Peyer's patch (tissue), 4 donors: ENCODE measurements at places on chromosomes 3 and 15. TPM values are rescaled to one million over a fixed set of nuclear protein-coding genes. Genes with fewer than 3 reads are reported as not detected.

DNA sequence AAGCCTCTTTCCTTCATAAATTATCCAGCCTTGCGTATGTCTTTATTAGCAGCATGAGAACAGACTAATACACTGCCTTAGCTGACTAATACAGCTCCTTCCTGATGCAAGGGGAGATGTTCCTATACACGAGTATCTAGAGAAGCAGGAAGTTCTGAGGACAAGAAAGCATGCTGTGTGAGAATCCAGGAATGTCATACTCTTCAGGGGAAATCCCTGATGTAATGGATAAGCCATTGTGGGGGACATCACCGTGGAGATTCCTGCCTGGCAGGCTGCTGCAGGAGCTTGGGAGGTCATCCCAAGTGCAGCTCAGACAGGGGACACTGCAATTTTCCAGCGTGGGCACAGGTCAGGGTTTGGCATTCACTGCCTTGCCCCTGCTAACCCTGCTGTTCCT, 476.9 kb downstream of the NR2F2 start:
- H3K36me3 ChIP-seq = no peaks in the 10 kb centered on the region
- no peaks in the 10 kb centered on the region for H3K4me1 ChIP-seq
- DNase-seq = no peak
- H3K4me3 ChIP-seq = no peak overlapping the region
- no peak overlapping the region for H3K27ac ChIP-seq
- no peaks in the 10 kb centered on the region for H3K27me3 ChIP-seq

GRCh38 chr3:151443583-151443982, 17.3 kb downstream of the IGSF10 start:
- DNase-seq = no peak
- no peaks in the 10 kb centered on the region for H3K4me1 ChIP-seq
- H3K27ac ChIP-seq = no peak overlapping the region
- H3K4me3 ChIP-seq = no peak overlapping the region

DNA sequence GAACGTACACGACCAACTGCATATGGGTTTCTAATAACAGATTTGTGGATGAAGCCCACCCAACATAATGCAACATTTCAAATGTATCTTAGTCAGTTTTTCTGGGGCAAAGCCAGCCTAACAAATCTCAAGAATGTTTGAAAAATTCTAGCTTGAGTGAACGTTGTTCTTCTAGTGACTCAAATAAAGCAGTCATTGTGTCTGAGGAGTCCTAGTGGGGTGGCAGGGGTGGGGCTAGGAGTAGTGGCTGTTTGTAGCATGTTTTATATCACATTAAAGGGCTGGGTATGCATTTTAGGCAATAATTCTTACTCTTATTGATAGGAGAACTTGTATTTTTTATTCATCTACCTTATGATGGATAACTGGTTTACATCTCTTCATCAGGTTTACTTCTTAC, 6.0 kb downstream of the B3GNT5 start:
- no peak overlapping the region for H3K4me3 ChIP-seq
- H3K36me3 ChIP-seq = no peaks in the 10 kb centered on the region
- peak overlapping the region; percentile 36 for H3K27ac ChIP-seq
- peaks cover 46% of the 10 kb centered on the region for H3K4me1 ChIP-seq
- H3K27me3 ChIP-seq = no peaks in the 10 kb centered on the region

DNA sequence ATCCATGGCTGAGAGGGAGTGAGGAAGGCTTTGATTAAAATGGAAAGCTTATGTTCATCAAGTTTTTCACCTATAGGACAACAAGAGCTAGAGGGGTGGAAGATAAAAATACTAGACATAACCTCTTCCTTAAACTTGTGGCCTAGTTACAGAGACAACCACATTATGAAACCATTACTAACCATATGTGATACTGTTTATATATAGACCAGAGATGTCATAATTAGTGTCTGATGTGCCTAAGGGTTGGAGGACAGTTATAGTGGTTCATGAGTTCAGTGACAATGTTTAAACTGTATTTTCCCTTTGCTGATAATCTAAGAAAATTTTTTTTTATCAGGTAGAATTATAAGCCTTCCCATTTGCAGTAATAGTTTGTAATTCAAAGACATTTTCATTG, 23.7 kb downstream of the PHLDB2 start:
- H3K27me3 ChIP-seq = no peaks in the 10 kb centered on the region
- H3K36me3 ChIP-seq = no peaks in the 10 kb centered on the region
- H3K4me3 ChIP-seq = no peak overlapping the region
- no peak for DNase-seq
- H3K4me1 ChIP-seq = no peaks in the 10 kb centered on the region
- no peak overlapping the region for H3K27ac ChIP-seq

GRCh38 chr15:92417716-92418115, 24.0 kb downstream of the ST8SIA2 start:
- H3K36me3 ChIP-seq = no peaks in the 10 kb centered on the region
- no peaks in the 10 kb centered on the region for H3K27me3 ChIP-seq
- H3K4me1 ChIP-seq = no peaks in the 10 kb centered on the region
- H3K27ac ChIP-seq = no peak overlapping the region
- H3K4me3 ChIP-seq = no peak overlapping the region
- DNase-seq = no peak

DNA sequence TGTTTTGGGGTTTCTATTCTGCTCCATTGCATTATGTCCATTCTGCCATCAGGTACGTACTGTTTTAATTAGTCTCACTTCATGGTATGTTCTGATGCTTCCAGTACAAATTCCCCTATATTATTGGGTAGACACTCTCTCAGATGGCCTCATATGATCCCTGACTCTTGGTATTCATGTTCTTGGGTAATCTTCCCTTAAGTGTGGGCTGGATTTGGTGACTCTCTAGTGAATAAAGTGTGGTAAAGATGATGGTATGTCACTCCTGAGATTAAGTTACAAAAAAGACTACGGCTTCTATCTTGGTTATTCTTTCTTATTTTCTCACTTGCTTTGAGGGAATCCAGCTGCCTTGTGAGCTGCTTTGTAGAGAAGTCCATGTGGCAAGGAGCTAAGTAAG, 89.6 kb upstream of the TBC1D5 start:
- H3K4me1 ChIP-seq = no peaks in the 10 kb centered on the region
- DNase-seq = no peak
- H3K36me3 ChIP-seq = no peaks in the 10 kb centered on the region
- no peak overlapping the region for H3K27ac ChIP-seq

DNA sequence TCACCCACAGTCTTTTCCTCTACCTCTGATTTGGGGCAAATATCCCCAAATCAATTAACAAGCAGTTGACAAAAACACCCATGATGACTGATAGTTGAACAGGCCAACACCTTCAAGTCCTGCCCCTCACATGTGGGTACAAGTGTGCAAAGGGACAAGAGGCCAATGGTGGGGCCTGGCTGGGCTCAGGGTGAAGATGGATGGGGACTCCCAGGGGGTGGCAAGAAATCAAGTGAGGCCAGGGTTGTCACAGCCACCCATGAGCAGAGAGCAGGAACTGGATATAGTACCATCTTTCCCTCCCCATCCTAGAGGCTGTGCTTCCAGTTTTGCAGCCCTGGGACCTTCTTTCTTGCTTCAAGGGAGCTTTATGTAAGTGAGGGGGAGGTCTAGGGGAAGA, 270.2 kb upstream of the TOPAZ1 start:
- no peak overlapping the region for H3K4me3 ChIP-seq
- no peaks in the 10 kb centered on the region for H3K4me1 ChIP-seq
- H3K36me3 ChIP-seq = no peaks in the 10 kb centered on the region
- H3K27ac ChIP-seq = no peak overlapping the region

GRCh38 chr15:67006083-67007065, 59.0 kb upstream of the SMAD3 start:
- no peak overlapping the region for H3K27ac ChIP-seq
- no peak overlapping the region for H3K4me3 ChIP-seq
- no peaks in the 10 kb centered on the region for H3K36me3 ChIP-seq
- no peaks in the 10 kb centered on the region for H3K27me3 ChIP-seq
- DNase-seq = no peak
- no peaks in the 10 kb centered on the region for H3K4me1 ChIP-seq

DNA sequence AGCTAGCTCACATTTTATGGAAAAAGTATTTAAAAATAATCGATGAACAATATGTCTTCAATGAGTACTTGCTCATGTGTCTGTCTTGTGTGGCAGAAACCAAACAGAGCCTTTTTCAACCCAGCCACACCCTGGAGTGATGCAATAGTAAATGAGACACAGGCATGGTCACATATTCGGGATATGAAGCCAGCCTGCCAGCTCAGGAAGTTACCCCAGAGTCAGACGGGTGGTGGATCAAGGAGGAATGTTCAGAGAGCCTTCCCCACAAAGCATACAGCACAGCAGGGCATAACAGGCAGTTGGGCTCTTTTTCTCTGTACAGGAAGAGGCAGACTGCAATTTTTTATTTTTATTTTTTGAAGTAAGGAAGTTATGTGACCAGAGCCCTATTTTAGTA, 27.3 kb downstream of the LARP6 start:
- peak; percentile 50 for DNase-seq
- H3K36me3 ChIP-seq = no peaks in the 10 kb centered on the region
- no peaks in the 10 kb centered on the region for H3K27me3 ChIP-seq
- H3K27ac ChIP-seq = no peak overlapping the region
- no peak overlapping the region for H3K4me3 ChIP-seq

Gene ACSBG1
- total RNA-seq = not detected

Gene SH3GL3
- not detected for total RNA-seq

Gene ARRDC4
- 28.2 TPM for total RNA-seq

Gene NRROS
- 2.1 TPM for total RNA-seq

Gene WNT7A
- not detected for total RNA-seq
